ENCODE measurements at places on chromosomes 2 and 18.

- DNase-seq = no peak
These were observed 42.3 kb upstream of the CTDP1 start for GRCh38 chr18:79637181-79637920.

DNA sequence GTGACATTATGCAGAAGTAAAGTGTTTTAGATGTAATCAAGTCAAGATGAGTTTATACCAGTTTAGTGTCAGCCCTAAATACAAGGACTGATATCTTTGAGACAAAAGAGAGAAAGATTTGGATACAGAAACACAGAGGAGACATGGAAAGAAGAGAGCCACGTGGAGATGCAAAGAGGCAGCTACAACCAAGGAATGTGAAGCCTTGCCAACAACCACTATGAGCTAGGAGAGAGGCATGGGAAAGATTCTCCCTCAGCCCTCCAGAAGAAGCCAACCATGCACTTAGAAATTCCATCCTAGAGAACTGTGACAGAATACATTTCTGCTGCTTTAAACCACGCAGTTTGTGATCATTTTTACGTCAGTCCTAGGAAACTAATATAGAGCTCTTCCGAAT is 217.2 kb downstream of the DOK6 start:
- DNase-seq = no peak

GRCh38 chr18:37836071-37836970 is 270.7 kb upstream of the CELF4 start:
- DNase-seq = no peak

DNA sequence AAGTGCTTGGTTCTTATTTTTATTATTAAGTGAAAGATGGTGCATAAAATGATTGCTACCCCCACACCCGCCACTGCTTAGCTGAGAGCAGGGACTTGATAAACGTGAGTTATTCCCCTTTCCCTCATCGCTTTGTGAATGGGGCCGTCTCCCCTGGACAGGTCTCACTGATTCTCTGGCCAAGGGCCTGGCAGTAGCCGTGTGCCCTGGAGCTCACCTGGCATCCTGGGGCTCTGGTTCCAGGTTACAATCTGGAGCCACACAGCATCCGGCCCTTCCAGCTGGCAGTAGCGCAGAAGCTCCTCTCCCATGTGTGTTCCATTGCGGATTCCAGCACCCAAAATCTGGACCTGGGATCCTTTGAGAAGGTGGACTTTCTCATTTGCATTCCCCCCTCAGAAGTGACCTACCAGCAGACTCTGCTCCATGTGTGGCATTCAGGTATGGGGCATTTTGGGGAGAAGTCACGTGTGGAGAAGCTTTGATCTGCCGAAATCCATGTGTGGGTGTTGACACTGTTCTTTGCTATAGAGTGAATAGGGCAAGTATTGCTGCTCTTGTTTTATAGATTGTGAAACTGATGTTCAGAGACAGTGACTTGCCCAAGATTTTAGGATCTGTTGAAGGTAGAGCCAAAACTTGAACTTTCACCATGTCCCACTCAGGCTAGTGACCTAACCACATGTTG is 63.8 kb downstream of the GREB1 start:
- no peak for DNase-seq

DNA sequence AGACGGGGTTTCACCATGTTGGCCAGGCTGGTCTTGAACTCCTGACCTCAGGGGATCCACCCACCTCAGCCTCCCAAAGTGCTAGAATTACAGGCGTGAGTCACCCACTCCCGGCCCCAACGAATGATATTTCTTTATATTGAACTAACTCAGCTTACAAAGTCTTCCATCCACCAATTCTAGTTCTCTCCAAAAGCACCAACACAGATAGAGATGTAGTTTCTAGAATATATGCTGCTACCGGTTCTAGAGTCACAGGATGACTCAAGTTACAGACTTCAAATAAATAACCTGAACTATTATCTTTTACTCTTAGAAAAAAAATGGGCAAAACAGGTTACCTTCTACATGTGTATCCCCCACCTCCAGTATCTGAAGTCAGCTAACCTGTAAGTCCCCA is 9.2 kb downstream of the ACAA2 start:
- DNase-seq = no peak

DNA sequence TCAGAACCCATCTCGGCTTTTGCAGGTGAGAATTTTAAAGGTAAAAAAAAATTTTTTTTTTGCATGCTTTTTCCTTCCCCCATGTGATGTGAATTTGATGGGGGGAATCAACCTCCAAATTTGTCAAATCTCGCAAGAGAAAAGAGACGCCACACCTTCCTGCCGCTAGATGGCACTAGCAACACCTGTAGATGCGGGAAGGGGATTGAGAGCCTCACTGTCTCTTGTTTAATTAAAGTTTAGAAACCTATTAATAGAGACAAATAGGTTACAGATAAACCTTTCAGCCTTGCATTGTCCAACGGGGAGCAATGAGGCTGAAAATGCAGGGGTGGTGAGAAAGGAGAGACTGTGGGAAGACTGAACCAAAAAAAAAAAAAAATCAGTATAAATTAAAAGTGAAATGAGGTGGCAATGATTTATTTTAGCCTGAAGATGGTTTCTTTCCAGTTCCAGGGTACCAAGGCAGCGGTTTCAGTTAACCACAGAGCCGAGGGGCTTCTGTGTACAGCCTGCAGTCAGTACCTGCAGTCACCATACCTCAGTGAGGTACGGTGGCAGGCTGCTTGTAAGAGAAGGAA is 84.6 kb downstream of the NRP2 start:
- peak; percentile 54 for DNase-seq

DNA sequence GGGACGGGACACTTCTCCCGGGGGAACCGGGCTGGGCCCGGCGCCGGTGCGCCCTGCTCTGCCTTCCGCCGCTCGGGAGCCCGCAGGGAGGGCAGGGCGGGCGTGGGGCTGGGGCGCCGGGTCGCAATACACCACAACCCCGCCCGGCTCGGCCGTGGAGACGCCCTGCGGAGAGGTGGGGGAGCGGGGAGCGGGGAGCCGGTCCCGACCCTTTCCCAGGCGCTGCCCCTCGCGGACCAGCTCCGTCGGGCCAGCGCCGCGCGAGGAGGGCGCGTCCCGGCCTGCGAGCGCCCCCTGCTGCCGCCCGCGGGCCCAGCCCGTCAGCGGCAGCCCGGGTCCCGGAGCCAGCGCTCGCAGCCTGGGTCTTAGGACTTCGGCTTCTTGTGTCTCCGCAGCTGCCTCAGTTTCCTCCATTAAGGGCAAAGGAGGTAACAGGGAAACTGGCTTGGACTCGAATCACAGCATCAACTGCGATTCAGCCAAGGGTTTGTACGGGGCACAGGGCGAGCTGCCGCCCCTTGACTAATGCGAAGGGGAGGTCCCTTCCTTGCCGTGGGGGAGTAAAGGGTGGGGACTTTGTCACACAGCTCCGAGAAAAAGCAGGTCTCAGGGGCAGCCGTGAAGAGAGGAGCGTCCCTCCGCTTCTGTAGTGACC is 635 bp upstream of the ADRA2B start:
- DNase-seq = no peak

GRCh38 chr18:8812631-8813030 is 107.3 kb downstream of the MTCL1 start:
- DNase-seq = no peak

DNA sequence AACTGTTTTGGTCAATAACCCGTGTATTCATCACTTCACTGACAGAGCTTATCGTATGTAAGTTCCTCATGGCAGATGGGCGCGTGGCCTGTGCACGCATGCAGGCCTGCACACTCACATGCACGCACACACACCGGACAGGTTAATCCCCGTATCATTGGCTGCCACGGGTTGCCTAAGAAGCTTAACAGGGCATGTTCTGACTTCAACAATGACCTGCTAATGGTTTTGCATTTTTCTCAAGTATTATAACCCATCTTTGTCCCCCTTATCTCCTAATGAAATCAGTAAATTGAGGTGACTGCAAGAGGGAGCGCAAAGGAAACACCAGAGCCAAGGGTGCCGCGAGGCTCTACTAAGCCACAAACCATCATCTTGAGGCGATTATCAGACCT is 399.0 kb upstream of the ID2 start:
- DNase-seq = no peak

GRCh38 chr18:49031511-49032188 is 80.9 kb upstream of the SMAD7 start:
- DNase-seq = no peak

- DNase-seq = no peak
These were observed 354.2 kb downstream of the CDH7 start for GRCh38 chr18:66105016-66105415.

DNA sequence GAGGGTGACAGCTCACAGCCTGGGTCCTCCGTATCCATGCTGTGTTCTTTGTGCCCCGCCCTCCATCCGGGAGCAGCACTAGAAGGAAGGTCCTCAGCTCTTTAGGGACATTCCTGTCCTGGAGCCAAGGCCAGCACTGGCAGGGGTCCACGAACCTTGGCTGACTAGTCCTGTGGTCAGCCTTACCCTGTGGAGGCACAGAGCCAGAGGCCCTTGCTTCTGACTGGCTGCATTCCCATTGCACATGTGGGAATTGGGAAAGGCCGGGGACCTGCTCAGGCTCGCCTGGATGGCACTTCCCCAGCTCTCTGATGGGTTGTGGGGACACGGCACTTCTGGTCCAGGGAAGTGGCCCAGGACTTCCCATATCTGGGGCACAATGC is 24.9 kb upstream of the RHOB start:
- DNase-seq = peak; percentile 88

GRCh38 chr2:54606393-54606958 is 117.0 kb upstream of the EML6 start:
- DNase-seq = no peak

DNA sequence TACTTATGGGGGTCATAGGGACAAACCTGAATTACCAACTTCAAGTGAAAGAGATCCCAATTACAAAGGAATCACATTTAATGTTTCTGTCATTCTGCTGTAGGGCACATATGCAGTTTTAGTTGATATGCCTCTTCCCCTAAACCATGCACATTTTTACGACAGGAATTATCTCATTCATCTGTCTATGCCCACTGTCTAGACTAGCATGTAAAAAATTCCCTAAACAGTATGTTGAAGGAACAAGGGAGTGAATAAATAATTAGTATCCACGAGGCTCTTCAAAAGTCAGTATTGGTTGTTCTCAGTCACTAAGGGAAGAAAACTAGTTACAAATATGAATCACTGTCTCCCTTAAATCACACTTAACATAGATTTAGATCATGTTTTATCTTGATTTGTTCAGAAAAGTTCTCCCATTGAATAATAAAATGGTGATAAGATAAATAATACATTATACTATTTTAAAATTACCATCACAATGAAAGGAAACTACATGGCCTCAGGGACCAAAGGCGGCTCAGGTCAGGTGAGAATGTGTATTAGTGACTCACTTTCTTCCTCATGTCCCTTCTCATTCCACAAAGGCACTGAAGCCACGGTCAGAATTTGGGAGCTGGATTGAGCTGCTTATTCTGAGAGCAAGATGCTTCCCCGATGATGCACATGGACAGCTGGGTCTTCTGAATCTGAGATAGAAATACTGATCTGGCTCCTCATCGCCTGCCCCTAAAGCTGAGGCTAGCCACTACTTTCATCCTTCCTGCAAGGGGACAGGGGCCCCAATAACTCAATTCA is 29.1 kb downstream of the DYM start:
- DNase-seq = no peak

- DNase-seq = no peak
These were observed 83.4 kb downstream of the SLC5A7 start for GRCh38 chr2:108069515-108070310.

GRCh38 chr18:39414009-39414700 is 1848.6 kb upstream of the CELF4 start:
- DNase-seq = no peak

DNA sequence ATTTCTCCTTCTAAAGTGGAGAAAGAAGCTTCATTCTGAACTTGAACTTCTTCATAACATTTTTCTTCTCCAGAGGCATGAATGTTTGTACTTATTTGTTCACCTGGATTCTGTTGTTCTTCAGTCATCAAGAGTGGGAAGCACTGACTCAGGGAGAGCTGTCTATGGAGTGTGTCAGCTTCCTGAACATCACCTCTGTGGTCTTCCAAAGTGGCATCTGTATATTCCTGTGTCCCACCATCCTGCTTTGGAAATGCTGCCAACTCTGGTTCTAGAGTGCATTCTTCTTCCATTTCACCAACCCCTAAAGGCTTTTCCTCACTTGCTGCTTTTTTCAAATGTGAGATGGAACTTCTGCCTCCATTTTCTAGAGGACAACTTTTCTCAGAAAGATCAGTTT is 59.5 kb downstream of the TTN start:
- no peak for DNase-seq

- DNase-seq = no peak
These were observed 58.4 kb downstream of the PARD6G start for GRCh38 chr18:80188643-80189530.

DNA sequence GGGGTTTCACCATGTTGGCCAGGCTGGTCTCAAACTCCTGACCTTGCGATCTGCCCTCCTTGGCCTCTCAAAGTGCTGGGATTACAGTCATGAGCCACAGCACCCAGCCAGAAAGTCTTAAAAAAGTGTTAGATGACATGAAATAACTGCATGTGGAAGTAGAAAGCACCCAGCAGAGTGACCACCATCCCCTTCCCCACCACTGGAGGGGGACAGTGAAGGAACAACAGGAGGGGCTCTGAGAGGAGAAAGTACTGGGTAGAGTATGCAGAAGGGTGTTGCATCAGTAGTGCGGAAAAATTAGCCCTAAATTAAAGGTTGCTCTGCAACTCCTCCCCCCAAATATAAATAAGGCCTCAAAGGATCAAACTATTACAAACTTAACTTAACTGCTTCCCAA is 230.5 kb downstream of the ZNF521 start:
- DNase-seq = no peak

DNA sequence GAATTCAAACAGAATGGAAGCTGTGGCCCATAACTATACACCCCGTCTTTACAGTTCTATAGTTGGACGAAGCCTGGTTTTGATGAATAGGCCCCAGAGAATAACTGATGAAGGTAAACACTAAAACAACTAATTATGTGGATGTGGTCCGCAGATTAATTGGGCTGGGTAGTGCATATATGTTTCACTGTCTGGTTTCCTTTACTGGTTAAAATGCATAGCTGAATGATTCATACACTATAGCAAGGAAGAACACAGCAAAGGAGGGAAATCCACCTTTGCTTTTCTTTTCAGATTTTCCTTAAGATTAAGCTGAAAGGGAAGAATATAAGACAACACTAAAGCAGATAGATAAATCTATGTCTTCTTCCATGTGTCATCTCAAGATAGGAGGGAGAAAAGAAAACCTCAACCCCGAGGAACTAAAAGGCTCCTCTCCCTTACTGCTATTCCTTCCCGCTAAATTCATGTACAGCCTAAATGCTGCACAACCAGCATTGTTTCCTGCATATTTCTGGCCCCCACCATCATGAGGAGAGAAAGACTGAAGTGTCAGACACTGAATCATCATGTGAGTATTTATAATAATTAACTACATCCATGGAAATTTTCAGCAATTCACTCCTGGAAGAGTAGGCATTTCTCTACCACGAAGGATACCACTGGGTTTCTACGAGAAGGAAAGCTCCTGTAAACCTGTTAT is 297.1 kb upstream of the CCDC68 start:
- DNase-seq = no peak

DNA sequence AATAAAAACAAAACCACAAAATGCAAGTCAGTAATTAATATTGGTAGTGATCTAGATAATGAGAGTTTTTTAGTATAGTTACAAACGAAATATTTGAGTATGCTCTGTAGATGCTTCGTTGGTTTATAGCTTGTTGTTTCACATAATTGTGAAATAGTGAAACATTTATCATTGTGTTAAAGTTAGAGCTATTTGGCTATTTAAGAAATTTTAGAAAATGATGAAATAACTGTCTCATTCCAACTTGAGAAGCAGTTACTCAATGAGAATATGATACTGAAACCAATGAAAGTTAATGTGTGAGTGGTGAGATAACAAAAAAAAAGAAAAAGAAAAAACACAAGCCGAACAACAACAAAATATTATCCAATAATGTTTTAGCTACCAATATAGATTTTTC is 475.6 kb upstream of the ZEB2 start:
- DNase-seq = no peak

GRCh38 chr2:144085016-144085415 is 434.9 kb downstream of the ZEB2 start:
- DNase-seq = no peak

All from fibroblast of the conjunctiva (primary cell).